ENCODE measurements at places on chromosomes 6 and 20. TPM values are rescaled to one million over a fixed set of nuclear protein-coding genes. Genes with fewer than 3 reads are reported as not detected.

Gene TREML1
- not detected for total RNA-seq

Gene PLA2G7
- total RNA-seq: 1.9 TPM

Gene SIM1
- total RNA-seq: not detected

Gene DEFB126
- not detected for total RNA-seq

Gene RBBP8NL
- not detected for total RNA-seq

Gene APCDD1L
- total RNA-seq: not detected

Gene HRH3
- not detected for total RNA-seq

Gene SLC17A4
- not detected for total RNA-seq

Gene RIMS1
- total RNA-seq: not detected

Gene GRIK2
- total RNA-seq: not detected

Gene LCA5
- 0.49 TPM for total RNA-seq

Gene SLC17A2
- not detected for total RNA-seq

Gene STMND1
- not detected for total RNA-seq

Gene TGM3
- not detected for total RNA-seq

Gene KIF6
- total RNA-seq: not detected

Gene NKX2-4
- total RNA-seq: not detected

Gene ID4
- total RNA-seq: not detected

- no peak for DNase-seq
These were observed 149.9 kb upstream of the KCNG1 start for GRCh38 chr20:51172558-51173428.

DNA sequence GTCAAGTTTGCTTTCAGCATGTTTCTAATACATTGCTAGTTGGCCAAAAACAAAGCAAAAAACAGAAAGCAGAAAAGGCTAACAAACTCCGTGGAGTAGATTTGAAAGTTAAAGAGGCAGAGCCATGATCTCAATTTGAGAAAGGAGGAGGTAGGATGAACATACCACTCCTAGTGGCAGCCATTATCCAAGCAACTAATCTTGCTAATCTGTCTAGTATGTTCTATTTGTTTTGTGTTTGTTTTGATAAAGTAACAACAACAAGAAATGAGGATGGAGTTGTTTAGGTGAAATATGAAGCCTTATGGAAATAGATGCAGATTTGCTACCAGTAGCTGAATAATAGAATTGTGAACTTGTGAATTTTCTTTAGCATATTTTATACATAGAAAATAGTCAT lies 295.5 kb upstream of the PRDM1 start:
- no peak for DNase-seq

DNA sequence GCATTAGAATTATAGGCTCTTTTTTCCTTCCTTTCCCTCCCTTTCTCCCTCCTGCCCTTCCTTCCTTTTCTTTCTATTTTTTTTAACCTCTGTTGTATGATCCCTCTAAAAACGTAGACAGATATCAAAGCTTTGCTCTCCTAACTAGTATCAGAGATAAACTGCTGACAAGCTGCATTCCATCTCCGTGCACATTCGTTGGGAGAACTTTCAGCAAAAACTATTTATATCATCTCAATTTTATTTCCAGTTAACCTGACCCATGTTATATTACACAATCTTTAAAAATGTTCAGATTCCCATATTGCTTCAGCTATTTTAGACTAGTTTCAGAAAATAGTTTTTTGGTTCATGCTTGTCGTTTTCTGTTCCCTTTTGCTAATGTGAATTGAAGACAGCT lies 47.3 kb downstream of the RNF217 start:
- DNase-seq: no peak

- no peak for DNase-seq
These were observed 5.7 kb upstream of the USP49 start for GRCh38 chr6:41900861-41901260.

DNA sequence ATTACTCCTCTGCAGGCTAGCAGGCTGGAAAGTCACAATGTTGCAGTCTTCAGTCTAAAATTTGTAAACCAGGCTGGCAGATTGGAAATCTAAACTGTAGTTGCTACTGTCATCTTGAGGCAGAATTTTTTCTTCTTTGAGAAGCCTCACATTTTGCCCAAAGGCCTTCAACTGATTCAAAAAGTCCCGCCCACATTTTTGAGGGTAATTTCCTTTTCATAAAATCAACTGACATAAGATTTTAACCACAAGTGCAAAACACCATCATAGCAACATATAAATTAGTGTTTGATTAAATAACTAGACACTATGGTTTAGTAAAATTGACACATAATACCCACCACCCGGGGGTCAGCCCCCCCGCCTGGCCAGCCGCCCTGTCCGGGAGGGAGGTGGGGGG lies 28.4 kb downstream of the HLA-C start:
- DNase-seq: no peak

GRCh38 chr6:41646026-41646795 lies 7.9 kb downstream of the MDFI start:
- no peak for DNase-seq

DNA sequence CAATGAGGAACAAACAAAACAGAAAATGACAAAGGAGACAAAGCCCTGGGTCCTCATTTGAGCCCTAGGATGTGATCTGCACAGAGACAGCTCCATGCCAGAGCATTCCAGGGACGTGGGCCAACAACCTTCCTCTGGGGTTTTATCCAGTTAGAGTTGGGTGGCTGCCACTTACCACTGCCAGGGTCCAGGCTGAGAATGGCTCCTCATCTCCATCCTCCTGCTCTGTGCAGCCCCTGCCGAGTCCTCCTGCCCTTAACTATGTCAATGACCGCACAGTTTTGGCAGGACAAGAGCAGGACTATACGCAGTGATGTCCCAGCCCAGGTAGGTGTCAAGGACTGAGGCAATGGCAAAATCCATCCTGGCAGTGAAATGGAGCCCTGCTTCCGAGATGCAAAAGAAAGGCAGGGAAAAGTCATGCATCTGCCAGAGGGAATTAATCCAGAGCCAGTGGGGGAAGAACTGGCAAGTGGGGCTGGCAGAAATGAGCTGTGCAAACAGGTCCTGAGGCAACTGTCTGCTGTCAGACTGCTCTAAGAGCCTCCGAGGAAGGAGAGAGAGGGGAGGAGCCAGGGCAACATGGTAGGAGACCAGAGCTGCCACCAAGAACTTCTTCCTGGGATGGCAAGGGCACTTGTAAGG lies 449.4 kb downstream of the PTPRT start:
- no peak for DNase-seq

DNA sequence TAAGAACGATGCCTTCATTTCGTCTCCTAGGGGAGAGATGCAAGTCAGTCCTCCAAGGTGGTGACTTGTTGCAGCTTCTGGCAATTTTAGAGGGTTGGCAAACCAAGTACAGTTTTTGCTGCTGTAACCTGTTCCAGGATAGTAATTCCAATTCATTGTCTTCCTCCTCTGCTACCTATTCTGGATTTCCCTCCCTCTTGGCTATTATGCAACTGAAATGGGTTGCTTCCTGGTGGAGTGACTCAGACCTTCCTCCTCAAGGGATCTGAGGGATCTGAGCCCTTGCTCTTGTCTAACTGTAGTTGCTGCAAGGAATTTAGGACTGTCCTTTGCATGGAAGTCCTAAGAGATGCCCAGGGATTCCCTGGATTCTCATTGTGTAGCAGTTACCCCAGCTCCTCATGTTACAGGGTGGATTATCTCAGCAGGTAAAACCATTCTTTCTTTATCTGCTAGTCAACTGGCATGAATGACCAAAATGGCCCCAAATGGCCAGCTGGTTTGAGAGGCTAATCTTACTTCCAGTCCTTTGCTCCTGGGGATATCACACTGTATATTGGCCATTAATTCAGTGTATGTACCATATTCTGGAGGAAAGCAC lies 17.6 kb upstream of the ELMO2 start:
- DNase-seq: no peak

- no peak for DNase-seq
These were observed 43.1 kb upstream of the FOXP4 start for GRCh38 chr6:41502917-41503671.

- no peak for DNase-seq
These were observed 24.1 kb downstream of the HLA-DRB1 start for GRCh38 chr6:32565511-32565910.

DNA sequence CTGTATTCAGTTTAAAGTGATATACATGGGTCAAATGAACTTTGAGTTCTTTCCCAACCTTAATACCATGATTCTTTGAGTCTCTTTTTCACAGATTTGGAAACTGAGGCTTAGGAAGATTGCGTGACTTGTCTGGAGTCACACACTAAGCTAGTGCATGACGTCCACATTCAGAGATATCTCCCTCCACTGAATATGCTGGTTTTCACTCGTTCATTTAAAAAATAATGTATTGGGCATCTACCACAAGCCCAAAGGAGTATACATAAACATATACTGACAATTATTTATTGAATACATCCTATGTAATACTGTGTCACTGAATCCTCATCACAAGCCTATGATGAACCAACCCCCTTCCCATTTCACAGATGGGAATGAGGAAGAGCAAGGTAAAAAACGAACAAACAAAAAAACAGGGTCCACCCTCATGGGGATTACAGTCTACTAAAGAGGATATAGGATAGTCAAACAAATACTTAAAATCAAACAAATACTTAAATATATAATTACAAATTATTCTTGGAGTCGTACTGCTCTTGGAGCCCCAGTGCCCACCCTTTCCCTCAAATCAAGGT lies 611 bp upstream of the TM9SF4 start:
- DNase-seq: no peak

DNA sequence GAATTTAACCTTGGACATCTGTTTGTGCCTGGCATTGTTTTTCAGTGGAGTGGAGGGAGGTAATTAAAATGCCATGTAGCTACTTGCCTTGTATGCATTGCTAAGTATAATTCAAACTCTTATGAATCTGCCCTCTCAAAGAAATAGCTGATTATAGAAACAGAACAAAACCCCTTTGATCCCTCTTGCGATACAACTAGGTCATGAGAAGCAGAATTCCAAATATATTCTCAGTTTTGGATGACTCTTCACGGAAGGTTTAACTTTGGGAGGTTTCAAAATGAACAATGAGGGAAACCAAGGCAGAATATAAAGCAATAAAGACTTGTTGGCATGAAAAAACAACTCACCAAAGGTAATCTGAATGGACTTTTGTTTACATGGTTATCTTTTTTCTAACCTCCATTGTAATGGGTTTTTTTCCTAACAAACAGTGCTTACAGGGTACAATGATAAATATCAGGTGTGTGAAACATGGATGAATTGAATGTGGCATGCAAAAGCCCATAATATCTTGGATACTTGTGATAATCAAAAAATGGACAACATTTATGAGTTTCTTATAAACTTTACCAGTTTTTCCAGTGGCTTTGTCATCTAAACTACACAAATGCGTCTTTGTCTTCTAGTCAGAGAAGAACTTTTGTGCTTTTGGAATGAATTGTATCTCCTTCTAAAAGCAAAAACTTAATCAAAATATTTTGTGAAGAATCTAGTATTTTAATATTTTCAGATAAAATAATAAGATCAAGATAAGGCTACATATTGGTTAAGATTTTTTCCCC lies 15.7 kb upstream of the HEY2 start:
- no peak for DNase-seq

DNA sequence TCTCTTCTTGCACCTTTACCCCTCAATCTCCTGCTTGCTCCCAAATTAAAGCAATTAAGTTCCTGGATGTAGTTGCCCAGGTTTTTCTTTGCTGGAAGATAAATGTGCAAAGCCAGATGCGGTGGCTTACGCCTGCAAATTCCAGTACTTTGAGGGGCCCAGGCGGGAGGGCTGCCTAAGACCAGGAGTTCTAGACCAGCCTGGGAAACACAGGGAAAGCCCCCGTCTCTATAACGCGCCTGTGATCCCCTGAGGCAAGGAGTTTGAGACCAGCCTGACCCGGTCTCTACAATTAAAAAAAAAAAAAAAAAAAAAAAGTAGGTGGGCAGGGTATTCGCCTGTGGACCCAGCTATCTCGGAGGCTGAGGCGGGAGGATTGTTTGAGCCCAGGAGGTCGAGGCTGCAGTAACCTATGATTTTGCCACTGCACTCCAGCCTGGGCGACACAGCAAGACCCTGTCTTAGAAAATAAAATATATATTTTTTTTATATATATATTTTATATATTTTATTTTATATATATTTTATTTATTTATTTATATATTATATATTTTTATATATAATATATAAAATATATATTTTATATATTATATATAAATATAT lies 461 bp upstream of the DCDC2 start:
- no peak for DNase-seq

DNA sequence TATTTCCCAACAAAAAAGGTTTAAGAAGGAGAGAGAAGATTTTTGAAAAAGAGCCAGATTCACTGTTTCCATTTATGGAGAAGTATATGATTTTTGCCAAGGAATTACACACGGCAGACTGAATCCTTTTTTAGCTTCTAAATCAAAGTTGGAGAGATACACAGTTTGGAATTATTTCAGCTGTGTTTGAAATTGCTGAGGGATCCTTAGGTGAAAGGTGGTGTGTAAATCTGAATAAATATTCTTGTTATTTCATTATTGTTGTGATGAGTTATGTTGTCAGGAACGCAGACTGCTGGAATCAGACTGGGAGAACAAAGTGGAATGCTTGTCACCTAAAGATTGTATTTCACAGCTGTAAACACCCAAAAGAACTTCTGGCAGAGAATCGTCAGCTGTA lies 168.5 kb upstream of the AKIRIN2 start:
- DNase-seq: no peak

- no peak for DNase-seq
These were observed 45.2 kb downstream of the OSTM1 start for GRCh38 chr6:108029226-108029921.

- DNase-seq: no peak
These were observed 16.6 kb upstream of the AMD1 start for GRCh38 chr6:110858016-110858415.

- DNase-seq: no peak
These were observed 26.5 kb upstream of the LGSN start for GRCh38 chr6:63346217-63346835.

GRCh38 chr6:18368277-18369105 lies 18.7 kb upstream of the RNF144B start:
- no peak for DNase-seq

DNA sequence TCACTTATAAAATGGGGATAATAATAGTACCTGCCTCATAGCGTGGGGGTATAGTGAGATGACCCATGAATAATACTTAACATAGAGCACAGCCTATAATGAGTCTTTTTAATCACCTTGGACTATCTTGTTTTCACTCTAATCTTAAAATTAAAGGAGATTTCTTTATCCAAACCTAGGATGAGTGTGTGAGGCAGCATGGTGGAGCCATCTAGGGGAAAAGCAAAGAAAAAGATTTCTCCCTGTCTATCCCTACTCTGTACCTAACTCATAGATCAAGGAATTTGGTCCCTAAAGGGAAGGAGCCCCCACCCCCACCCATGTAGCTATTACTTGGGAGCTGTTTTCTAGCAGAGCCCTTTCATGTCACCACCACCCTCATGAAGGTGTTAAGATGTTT lies 45.2 kb upstream of the PAK5 start:
- DNase-seq: no peak
